Caco-2 (cell line): ENCODE measurements at places on chromosomes 1 and 21.

DNA sequence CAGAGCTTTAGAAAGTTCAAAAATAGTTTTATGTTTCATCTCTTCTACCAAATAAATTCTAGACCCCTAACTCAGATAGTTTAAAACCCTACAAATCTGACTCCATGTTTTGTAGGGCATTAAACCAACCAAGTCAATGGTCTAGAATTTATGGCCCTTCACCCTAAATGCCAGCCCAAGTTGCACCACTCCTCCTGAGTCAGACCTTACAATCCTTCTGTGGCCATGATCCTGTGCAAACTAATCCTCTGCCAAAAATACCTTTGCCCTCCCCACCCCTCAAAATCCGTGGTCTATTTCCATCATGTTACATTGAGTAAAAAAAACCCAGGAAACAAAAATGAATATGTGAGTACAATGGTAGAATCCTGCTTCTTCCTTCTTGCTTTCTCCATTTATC, 179.3 kb downstream of the NR5A2 start:
- no peaks in the 10 kb centered on the region for H3K4me1 ChIP-seq
- H3K36me3 ChIP-seq = no peaks in the 10 kb centered on the region
- H3K27ac ChIP-seq = no peak overlapping the region

- DNase-seq = no peak
- H3K4me3 ChIP-seq = no peak overlapping the region
- H3K4me1 ChIP-seq = peaks cover 20% of the 10 kb centered on the region
- no peak overlapping the region for H3K27ac ChIP-seq
- H3K36me3 ChIP-seq = no peaks in the 10 kb centered on the region; the same call in 1 of the 2 replicates
- H3K27me3 ChIP-seq = no peaks in the 10 kb centered on the region
These were observed 2.6 kb upstream of the GUCA2B start for GRCh38 chr1:42150651-42151050.

GRCh38 chr1:50780797-50781196, 179.3 kb downstream of the FAF1 start:
- H3K36me3 ChIP-seq = no peaks in the 10 kb centered on the region
- no peak overlapping the region for H3K27ac ChIP-seq
- H3K4me3 ChIP-seq = no peak overlapping the region

- no peak for DNase-seq
- 0 out of 2 replicates have a peak, but pooled peaks cover 2% of the 10 kb centered on the region for H3K36me3 ChIP-seq
- no peak overlapping the region for H3K4me3 ChIP-seq
- H3K27ac ChIP-seq = no peak overlapping the region
These were observed 23.9 kb downstream of the GPR161 start for GRCh38 chr1:168112673-168113305.

- DNase-seq = peak; percentile 96
- H3K27ac ChIP-seq = peak overlapping the region; percentile 99
- peaks cover 12% of the 10 kb centered on the region for H3K36me3 ChIP-seq
- H3K27me3 ChIP-seq = no peaks in the 10 kb centered on the region
- peaks cover 46% of the 10 kb centered on the region for H3K4me1 ChIP-seq
These were observed 5.0 kb downstream of the AGT start for GRCh38 chr1:230708631-230709580.

DNA sequence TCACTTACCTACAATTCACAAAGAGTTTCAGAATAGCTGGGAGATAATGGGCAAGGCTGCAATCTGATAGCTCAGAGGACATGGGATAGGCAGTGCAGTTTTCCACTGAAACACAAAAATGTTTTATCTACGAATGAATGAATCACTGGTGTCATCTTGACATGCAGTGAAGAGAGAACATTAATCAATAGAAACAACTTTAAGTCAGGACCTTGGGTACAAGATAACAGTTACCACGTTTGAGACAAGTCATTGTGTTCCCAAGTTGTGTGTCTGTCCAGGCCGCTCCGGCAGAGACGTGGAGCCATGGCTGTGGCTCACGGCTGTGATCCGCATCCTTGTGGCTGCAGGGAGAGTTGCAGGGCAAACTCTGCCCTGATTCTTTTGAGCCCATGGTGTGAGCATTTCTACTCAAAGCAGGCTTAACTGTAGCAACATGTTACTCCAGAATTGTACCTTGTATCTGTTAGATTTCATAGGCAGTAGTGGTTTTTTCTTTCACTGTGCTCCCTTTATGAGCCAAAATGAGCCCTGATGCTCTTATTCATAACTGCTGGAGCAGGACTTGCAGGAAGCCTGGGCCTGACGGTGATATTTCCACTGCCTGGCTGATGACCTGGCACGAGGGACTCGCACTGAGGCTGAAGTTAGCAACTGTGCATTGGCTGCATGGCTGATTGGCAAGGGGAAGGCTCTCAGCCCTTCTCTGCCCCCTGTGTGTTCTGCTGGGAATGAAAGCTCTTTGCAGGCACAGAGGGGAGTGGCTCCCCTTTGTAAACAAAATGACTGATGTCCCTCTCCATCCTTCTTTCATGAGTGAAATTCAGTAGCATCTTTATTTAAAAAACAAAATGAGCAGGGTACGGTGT, 465.2 kb downstream of the AJAP1 start:
- DNase-seq = no peak
- H3K27ac ChIP-seq = no peak overlapping the region
- no peaks in the 10 kb centered on the region for H3K36me3 ChIP-seq
- no peaks in the 10 kb centered on the region for H3K27me3 ChIP-seq

DNA sequence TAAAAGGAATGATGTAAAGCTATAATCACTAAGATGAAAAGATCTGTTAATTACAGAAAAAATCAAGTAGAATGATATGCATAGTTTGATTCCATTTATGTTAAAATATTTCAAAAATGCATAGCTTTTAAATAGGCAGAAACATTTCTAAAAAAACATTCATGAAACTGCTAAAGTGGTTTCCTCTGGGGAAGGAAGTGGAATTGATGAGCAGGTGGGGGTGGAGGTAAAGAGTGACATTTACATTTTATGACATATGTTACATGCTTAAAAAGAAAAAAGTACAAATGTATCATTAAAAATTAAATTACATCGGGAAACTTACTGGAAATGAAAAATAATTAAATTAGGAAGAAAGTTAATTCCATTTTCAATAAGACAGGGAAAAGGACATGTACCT, 42.8 kb upstream of the JAK1 start:
- DNase-seq = no peak
- no peak overlapping the region for H3K27ac ChIP-seq
- H3K4me1 ChIP-seq = peaks cover 10% of the 10 kb centered on the region; the same call in 1 of the 2 replicates
- H3K27me3 ChIP-seq = no peaks in the 10 kb centered on the region
- no peaks in the 10 kb centered on the region for H3K36me3 ChIP-seq
